Glutamatergic neuron (in vitro differentiated cells): ENCODE measurements at places on chromosomes 2 and 18. TPM values are rescaled to one million over a fixed set of nuclear protein-coding genes. Genes with fewer than 3 reads are reported as not detected.

DNA sequence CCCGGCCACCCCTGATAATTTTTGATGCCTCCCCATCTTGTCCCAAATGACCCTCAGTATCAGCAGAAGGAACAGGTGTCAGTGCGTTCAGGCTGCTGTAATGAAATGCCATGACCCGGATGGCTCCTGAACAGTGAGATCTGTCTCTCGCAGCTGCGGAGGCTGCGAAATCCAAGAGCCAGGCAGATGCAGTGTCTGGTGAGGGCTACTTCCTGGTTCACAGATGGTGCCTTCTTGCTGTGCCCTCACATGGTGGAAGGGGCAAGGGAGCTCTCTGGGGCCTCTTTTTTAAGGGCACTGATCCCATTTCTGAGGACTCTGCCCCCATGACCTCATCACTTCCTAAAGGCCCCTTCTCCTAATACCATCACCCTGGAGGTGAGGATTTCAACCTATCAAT, 152.2 kb downstream of the TWIST2 start:
- H3K36me3 ChIP-seq: peaks cover 12% of the 10 kb centered on the region
- H3K4me1 ChIP-seq: no peaks in the 10 kb centered on the region
- DNase-seq: no peak
- no peak overlapping the region for H3K4me3 ChIP-seq
- H3K27me3 ChIP-seq: peaks cover 1% of the 10 kb centered on the region

- H3K4me3 ChIP-seq: no peak overlapping the region
- no peaks in the 10 kb centered on the region for H3K4me1 ChIP-seq
- no peak overlapping the region for H3K27ac ChIP-seq
- no peaks in the 10 kb centered on the region for H3K36me3 ChIP-seq
- H3K27me3 ChIP-seq: no peaks in the 10 kb centered on the region
- DNase-seq: no peak
These were observed 4.4 kb upstream of the SERPINB5 start for GRCh38 chr18:63472380-63472779.

DNA sequence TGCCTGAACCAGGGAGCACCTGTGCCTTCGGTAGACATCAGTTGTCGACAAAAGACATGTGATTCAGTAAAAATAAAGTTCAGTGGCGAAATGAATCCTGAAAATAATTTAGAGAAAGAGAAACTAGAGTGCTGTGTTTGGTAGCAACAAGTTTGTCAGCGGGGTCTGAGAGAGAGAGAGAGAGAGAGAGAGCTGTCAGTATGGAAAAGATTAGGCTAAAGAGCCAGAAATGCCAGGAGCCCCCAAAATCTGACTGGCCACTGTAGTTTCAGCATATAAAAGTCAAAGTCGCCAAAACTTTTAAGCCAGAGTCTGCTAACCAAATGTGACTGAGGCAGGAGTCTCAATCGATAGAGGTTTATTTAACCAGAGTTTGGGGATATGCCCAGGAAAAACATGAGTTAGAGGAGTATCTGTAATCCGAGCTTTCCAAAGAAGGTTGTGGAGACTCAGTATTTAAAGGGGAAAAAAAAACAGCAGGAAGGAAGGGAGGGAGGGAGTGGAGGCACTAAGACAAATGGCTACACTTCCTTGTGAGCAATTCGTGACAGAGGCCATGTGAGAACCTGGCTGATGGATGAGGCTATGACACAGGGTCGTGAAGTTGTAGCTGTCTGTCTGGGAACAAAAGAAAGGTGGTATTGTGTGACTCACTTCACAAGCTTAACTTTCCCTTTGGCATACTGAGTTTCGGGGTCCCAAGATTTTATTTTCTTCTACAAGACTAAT, 20.5 kb upstream of the GNAL start:
- DNase-seq: no peak
- H3K4me1 ChIP-seq: peaks cover 37% of the 10 kb centered on the region
- H3K4me3 ChIP-seq: no peak overlapping the region
- H3K27ac ChIP-seq: no peak overlapping the region

DNA sequence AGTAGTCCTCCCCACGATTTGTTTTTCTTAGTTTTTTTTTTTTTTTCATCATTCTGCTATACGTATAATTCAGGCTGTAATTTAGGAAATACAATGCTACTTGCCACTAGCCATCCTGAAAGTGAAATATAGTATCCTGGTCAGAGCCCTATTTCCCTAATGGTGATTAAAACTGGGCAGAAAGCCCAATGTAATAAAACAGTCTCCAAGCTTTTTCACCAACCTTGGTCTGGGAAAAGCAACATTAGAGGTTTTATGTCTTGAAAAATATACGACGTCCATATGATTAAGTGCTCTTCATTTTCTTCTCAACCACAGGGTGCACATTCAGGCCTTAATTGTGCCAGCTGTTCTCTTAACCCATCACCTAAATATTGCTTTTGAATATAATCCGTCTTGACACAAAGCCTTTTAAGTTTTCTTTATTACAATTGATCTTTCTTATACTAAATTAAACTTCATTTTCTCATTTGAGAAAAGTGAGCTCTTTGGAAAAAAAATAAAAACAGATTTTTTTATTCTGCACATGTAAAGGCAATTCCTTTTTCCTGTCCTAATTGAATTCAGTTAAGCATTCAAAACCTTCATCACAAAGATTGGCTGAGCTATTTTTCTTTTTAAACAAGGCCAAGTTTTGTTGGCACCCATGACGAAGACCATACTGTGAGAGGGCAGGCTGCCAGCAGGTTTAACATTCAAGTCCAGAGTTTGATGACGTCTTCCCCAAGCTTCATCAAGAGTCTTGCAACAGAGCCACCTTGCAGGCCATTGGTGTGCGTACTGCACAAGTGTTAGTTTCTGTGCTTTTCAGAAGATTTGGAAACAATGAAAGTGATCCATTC, 52.7 kb downstream of the MAP2 start:
- H3K4me1 ChIP-seq: peaks cover 5% of the 10 kb centered on the region
- no peaks in the 10 kb centered on the region for H3K36me3 ChIP-seq
- H3K4me3 ChIP-seq: no peak overlapping the region
- DNase-seq: no peak
- no peak overlapping the region for H3K27ac ChIP-seq

DNA sequence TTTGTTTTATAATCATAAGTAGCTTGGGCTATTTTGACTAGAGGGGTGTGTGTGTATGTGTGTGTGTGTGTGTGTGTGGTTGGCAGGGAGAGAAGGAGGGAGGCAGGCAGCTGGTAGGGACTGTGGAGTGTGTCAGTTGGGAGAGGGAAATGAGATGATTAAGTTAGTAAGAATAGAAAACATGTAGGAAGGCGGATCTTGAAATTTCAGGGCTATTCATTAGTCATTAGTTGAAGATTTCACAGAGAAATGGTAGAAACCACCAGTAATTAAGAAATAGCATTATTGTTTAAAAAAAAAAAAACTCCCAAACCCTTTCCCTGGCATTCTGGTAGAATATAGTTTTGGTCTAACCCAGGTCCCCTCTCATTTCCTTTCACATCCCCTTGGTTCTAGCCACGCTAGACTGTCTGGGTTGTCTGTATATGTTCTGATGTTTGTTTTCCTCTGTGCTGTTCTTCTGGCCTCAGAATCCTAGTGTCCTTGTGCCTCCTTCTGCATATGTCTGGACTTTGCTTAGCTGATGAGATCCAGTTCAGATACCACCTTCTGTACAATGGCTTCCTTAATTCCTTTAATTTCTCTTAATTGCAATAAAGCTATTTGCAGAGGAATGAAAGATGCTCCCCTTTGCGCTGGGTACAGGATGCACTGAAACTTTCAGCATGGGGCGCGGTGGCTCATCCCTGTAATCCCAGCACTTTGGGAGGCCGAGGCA, 161.6 kb downstream of the NEDD4L start:
- H3K4me1 ChIP-seq: peaks cover 37% of the 10 kb centered on the region
- no peaks in the 10 kb centered on the region for H3K36me3 ChIP-seq
- peak overlapping the region; percentile 37 for H3K27ac ChIP-seq
- H3K27me3 ChIP-seq: peaks cover 5% of the 10 kb centered on the region
- H3K4me3 ChIP-seq: no peak overlapping the region

The SULT1C3 gene
- total RNA-seq: not detected

The CRYGC gene
- total RNA-seq: not detected

The CD8B2 gene
- not detected for total RNA-seq

GRCh38 chr2:74618410-74619083, 29.6 kb downstream of the M1AP start:
- H3K4me1 ChIP-seq: peaks cover 2% of the 10 kb centered on the region
- no peaks in the 10 kb centered on the region for H3K36me3 ChIP-seq
- no peak overlapping the region for H3K4me3 ChIP-seq
- H3K27ac ChIP-seq: no peak overlapping the region
- peaks cover 2% of the 10 kb centered on the region for H3K27me3 ChIP-seq
- no peak for DNase-seq

DNA sequence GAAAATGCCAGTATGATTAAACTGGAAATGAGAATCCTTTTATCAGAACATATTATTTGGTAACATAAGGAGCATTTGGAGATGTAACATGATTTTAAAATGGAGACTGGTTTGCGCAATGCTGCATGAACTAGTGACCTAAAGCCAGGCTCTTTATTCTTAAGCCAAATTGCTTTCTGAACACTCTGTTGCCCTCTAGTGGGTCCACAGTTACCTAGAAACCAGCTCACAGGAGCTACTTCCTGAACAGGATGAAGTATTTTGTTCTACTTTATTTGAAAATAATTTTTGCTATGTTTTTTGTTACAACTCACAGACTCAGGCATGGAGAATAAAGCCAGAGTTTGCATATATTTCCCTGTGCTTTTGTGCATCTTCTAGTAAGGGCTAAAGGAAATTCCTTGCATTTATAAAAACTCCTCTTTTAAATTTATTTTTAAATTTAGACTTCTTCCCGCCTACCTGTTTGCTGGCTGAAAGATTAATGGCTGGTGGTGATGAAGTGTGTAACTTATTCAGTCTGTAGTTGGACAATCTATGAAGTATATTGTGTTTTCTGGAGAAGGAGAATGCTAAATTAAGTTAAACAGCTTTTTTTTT, 146.7 kb downstream of the PARD3B start:
- no peaks in the 10 kb centered on the region for H3K27me3 ChIP-seq
- H3K4me3 ChIP-seq: no peak overlapping the region
- no peak overlapping the region for H3K27ac ChIP-seq
- no peaks in the 10 kb centered on the region for H3K36me3 ChIP-seq

- peaks cover 14% of the 10 kb centered on the region for H3K27me3 ChIP-seq
- H3K27ac ChIP-seq: no peak overlapping the region
- DNase-seq: peak; percentile 47
- H3K4me3 ChIP-seq: peak overlapping the region; percentile 64
- peaks cover 3% of the 10 kb centered on the region for H3K36me3 ChIP-seq
These were observed 1.6 kb upstream of the SLC66A2 start for GRCh38 chr18:79952996-79953559.

GRCh38 chr2:28399289-28399688, 6.6 kb downstream of the FOSL2 start:
- no peak for DNase-seq
- peaks cover 3% of the 10 kb centered on the region for H3K4me1 ChIP-seq
- no peaks in the 10 kb centered on the region for H3K36me3 ChIP-seq
- H3K27ac ChIP-seq: no peak overlapping the region

GRCh38 chr18:13493725-13494124, 232.6 kb downstream of the FAM210A start:
- no peak overlapping the region for H3K4me3 ChIP-seq
- H3K4me1 ChIP-seq: peaks cover 4% of the 10 kb centered on the region
- no peak for DNase-seq
- H3K27me3 ChIP-seq: peaks cover 3% of the 10 kb centered on the region

The CCDC142 gene
- 28.0 TPM for total RNA-seq

DNA sequence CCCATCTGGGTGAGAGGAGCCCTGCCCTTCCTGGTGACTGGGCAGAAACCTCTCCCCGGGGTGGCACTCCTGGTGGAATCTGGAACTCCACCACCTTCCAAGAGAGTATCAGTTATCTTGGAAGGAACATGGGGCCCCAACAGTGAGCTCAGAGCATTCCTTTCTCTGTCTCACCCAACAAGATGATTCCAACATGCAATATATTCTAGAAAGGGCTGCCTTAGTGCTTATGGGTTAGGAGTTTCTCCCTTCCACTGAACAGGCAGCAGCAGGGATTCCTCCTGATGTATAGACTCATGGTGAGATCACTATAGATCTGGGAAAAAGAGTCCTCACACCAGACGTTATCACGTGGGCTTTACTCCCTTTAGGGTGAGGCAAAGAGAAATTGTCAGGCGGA, 147.1 kb downstream of the COL4A4 start:
- no peak for DNase-seq
- H3K4me1 ChIP-seq: no peaks in the 10 kb centered on the region
- no peaks in the 10 kb centered on the region for H3K27me3 ChIP-seq
- no peak overlapping the region for H3K27ac ChIP-seq
- no peak overlapping the region for H3K4me3 ChIP-seq
- no peaks in the 10 kb centered on the region for H3K36me3 ChIP-seq

DNA sequence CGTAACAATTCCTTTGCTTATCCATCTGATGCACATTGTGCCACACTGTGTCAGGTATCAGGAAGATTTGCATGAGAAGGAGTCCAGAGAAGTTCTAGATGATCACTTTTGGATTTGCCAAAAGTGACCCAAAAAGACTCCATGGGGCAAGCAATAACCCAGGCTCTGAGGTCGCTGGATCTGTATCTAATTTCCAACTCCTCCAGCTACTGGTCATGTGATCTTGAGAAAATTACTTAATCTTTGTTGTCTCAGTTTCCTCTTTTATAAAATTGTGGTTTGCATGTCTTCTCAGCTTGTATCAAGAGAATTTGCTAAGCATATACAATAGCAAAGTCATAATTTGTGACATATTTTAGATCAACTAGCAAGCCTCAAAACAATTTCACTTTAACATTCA, 61.3 kb upstream of the ITGA4 start:
- H3K4me1 ChIP-seq: peaks cover 6% of the 10 kb centered on the region
- DNase-seq: no peak
- H3K27me3 ChIP-seq: no peaks in the 10 kb centered on the region
- no peak overlapping the region for H3K27ac ChIP-seq
- no peaks in the 10 kb centered on the region for H3K36me3 ChIP-seq
- no peak overlapping the region for H3K4me3 ChIP-seq

DNA sequence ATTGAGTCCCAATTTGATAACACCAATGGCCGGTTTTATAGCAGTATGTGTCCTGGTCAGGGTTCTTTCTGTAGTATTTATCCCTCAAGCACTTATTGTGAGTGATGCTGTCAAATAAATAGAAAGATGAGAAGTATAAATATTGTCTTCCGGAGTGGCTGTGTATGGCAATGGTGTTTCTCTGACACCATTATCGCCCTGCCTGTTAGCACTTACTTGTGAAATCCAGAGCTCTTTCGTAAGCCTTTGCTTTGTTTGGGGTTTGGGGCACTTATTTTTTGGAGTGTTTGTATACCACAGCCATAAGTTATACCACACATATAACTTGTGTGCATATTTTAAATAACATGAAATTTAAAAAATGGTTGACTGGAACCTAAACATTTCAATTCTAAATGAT, 29.3 kb downstream of the CD8B2 start:
- H3K27me3 ChIP-seq: no peaks in the 10 kb centered on the region
- H3K4me1 ChIP-seq: no peaks in the 10 kb centered on the region
- H3K27ac ChIP-seq: no peak overlapping the region

- no peaks in the 10 kb centered on the region for H3K4me1 ChIP-seq
- no peak overlapping the region for H3K4me3 ChIP-seq
- no peak for DNase-seq
- no peaks in the 10 kb centered on the region for H3K27me3 ChIP-seq
These were observed 584.8 kb downstream of the TSN start for GRCh38 chr2:122340246-122340645.

The RAB27B gene
- not detected for total RNA-seq

The UGT1A3 gene
- not detected for total RNA-seq
